Thoracic aorta (tissue), 2 donors: ENCODE measurements at places on chromosomes 12 and 14. TPM values are rescaled to one million over a fixed set of nuclear protein-coding genes. Genes with fewer than 3 reads are reported as not detected.
A peak's percentile ranks its signal among the peaks of the same experiment; 100 is the strongest.

DNA sequence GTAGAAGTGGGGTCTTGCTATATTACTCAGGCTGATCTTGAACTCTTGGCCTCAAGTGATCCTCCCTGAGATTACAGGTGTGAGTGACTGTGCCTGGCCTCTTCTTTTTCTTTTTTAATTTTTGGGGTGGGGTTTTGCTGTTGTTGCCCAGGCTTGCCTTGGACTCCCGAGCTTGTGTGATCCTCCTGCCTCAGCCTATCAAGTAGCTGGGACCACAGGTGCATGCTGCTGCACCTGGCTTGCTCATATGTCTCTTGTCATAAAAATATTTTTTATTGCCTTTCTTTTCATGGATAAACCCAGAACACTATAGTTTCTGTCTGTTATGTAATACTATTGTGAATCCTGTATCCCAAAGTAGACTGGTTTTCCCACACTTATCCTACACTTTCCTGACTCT lies 26.0 kb downstream of the SCYL2 start:
- H3K4me3 ChIP-seq, result no peak overlapping the region
- no peaks in the 10 kb centered on the region for H3K36me3 ChIP-seq
- peaks cover 10% of the 10 kb centered on the region for H3K4me1 ChIP-seq
- DNase-seq, result no peak

GRCh38 chr14:104794099-104794498 lies 1.4 kb downstream of the AKT1 start:
- H3K4me3 ChIP-seq, result peak overlapping the region; percentile 90
- peaks cover 27% of the 10 kb centered on the region for H3K4me1 ChIP-seq
- no peak for DNase-seq
- H3K27ac ChIP-seq, result no peak overlapping the region

GRCh38 chr14:73936548-73936947 lies 13.3 kb downstream of the FAM161B start:
- peaks cover 34% of the 10 kb centered on the region for H3K36me3 ChIP-seq
- no peak overlapping the region for H3K4me3 ChIP-seq
- H3K4me1 ChIP-seq, result no peaks in the 10 kb centered on the region
- no peak for DNase-seq

- no peaks in the 10 kb centered on the region for H3K27me3 ChIP-seq
- no peak for DNase-seq
- H3K36me3 ChIP-seq, result no peaks in the 10 kb centered on the region
These were observed 133.5 kb downstream of the BICD1 start for GRCh38 chr12:32240162-32240561.

DNA sequence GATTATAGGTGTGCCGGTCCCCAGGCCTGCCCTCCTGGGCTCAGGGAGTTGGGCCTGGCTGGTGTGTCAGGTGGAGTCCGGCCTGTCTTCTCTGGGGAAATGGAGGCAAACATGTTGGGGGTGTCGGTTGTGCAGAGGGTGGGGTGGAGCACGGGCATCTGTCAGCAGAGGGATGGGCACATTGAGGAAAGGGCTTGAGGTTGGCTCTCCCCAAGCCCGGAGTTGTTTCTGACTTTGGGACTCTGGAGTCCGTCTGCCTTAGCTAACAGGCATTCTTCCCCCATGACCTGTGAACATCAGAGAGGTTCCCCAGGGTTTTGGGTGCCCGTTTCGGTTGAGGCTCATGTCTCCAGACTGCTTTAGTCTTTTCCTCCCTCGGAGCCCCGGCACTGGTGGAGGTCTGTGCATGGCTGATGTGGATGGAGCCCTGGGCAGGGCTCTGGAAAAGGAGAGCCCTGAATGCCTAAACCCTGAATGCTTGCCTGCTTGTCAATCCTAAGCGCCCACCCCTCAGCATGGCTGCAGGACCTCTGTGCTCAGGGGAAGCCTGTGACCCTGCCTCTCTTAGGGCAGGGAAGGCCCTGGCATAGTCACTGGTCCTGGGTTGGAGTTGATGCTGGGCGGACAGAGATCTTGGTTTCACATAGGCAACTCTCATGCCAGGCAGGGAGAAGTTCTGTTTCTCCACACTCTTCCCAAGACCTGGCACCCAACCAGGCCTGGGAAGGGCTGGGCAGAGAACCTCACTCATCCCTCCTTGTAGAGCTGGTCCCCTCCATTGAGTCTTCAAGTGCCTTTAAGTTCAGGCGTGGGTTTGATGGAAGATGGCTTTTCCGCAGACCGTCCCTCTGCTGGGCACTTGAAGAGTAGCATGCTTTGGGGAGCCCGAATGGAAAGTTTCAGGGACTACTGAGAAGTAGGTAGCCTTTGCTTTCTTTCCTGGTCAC lies 12.9 kb downstream of the NYNRIN start:
- no peak for DNase-seq
- H3K4me1 ChIP-seq, result no peaks in the 10 kb centered on the region
- no peak overlapping the region for H3K4me3 ChIP-seq
- peaks cover 15% of the 10 kb centered on the region for H3K36me3 ChIP-seq
- no peaks in the 10 kb centered on the region for H3K27me3 ChIP-seq
- no peak overlapping the region for H3K27ac ChIP-seq

- H3K27ac ChIP-seq, result no peak overlapping the region
- DNase-seq, result peak; percentile 25
- H3K4me3 ChIP-seq, result peak overlapping the region; percentile 20
- peaks cover 15% of the 10 kb centered on the region for H3K4me1 ChIP-seq
- H3K27me3 ChIP-seq, result no peaks in the 10 kb centered on the region
These were observed 17.8 kb downstream of the TAS2R50 start for GRCh38 chr12:10968765-10969456.

The EGLN3 gene
- 11.4 TPM for total RNA-seq

The C3AR1 gene
- total RNA-seq, result 21.2 TPM

The ERP27 gene
- 2.4 TPM for total RNA-seq

DNA sequence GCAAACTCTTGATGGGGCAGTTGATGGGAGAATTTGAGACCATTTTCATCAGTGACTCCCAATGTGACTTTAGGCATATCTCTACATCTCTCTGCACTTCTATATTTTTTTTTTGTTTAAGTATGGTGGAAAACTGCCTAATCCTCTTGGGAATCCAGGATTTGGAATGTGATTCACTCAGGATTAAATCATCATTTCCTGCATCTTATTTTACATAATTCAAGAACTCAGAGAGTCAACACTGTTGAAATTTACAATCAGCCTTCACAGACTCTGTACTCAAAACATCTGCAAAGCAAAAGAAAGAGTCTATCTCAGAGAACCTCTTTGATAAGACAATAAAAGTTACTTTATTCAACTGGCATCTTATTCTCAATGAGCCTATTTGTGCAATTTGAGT lies 260.7 kb upstream of the NOS1 start:
- no peak for DNase-seq
- H3K4me3 ChIP-seq, result no peak overlapping the region
- H3K27ac ChIP-seq, result no peak overlapping the region
- no peaks in the 10 kb centered on the region for H3K4me1 ChIP-seq
- no peaks in the 10 kb centered on the region for H3K36me3 ChIP-seq

DNA sequence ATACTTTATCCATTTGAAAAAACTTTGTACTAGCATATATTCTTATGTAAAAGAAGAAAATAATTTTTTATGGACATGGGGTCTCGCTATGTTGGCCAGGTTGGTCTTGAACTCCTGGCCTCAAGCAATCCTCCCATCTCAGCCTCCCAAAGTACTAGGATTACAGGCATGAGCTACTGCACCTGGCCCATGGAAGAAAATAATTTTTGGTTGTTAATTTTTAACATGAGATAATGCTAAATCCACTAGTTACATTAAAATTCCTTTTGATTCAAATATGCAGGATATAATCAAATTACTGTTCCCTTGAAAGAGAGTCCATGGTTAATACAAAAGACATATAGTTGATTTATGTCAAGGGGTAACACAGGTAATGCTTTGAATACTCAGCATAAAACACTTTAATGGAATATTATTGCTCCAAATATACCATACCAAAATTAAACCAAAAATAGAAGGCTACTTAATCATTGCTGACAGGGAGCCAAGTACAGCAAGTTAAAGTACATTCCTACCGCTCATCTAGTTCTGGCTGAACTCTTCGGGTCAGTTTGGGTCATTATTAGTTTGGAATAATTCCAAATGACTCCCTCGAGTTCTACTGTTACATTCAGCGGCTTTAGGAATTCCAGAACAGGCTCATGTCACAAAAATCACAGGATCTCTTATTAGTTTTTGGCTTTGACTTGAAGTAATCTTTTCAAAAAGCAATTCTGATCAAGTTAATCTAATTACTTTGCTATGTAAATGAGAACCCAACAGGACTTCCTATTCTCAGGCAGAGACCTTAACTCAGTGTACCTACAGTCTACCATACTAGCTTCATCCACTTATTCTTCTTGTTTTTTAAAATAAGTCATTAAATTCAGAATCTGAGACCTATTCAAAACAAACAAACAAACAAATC lies 6.1 kb downstream of the SOS2 start:
- peak overlapping the region; percentile 70 for H3K27ac ChIP-seq
- peaks cover 82% of the 10 kb centered on the region for H3K4me1 ChIP-seq
- no peaks in the 10 kb centered on the region for H3K27me3 ChIP-seq
- DNase-seq, result no peak
- no peaks in the 10 kb centered on the region for H3K36me3 ChIP-seq

The TAS2R13 gene
- total RNA-seq, result 3.1 TPM

DNA sequence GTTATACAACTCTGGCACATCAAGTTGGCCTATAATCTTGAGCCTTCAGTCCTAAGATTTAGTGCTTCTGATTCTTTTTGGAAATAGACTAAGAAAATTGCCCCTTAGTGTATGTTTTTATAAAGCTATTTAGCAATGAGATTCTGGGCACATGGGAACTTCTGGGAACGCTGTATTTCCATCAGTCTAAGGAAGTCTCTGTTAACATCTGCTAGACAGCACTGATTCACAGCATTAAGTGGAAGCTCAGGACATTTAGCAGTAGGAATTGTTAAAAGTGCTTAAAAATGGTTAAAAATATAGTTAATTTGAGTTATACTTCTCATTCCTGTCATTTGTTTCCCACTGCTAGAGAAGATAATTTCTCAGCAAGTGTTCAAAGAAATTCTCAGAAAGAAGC lies 579.1 kb downstream of the SLC16A7 start:
- no peaks in the 10 kb centered on the region for H3K36me3 ChIP-seq
- no peaks in the 10 kb centered on the region for H3K27me3 ChIP-seq
- no peak for DNase-seq
- H3K4me3 ChIP-seq, result no peak overlapping the region

The KIF26A gene
- total RNA-seq, result 3.9 TPM

- peak overlapping the region; percentile 57 for H3K27ac ChIP-seq
- H3K36me3 ChIP-seq, result no peaks in the 10 kb centered on the region
- no peaks in the 10 kb centered on the region for H3K27me3 ChIP-seq
- DNase-seq, result no peak
- no peaks in the 10 kb centered on the region for H3K4me1 ChIP-seq
These were observed 1.5 kb downstream of the KIF21A start for GRCh38 chr12:39441189-39441962.

GRCh38 chr14:54942913-54943312 lies 40.3 kb upstream of the GCH1 start:
- H3K36me3 ChIP-seq, result no peaks in the 10 kb centered on the region
- DNase-seq, result no peak
- no peak overlapping the region for H3K27ac ChIP-seq
- H3K4me3 ChIP-seq, result no peak overlapping the region

- H3K27ac ChIP-seq, result no peak overlapping the region
- H3K4me1 ChIP-seq, result peaks cover 38% of the 10 kb centered on the region
- H3K27me3 ChIP-seq, result no peaks in the 10 kb centered on the region
- DNase-seq, result no peak
- no peak overlapping the region for H3K4me3 ChIP-seq
These were observed 97.5 kb downstream of the LRRC74A start for GRCh38 chr14:76923431-76924370.

The NOS1 gene
- 0.07 TPM for total RNA-seq

The SLC6A13 gene
- 0.54 TPM for total RNA-seq

The SLC25A47 gene
- total RNA-seq, result not detected

The PABPN1 gene
- 44.8 TPM for total RNA-seq

The FGD6 gene
- 8.4 TPM for total RNA-seq

- no peaks in the 10 kb centered on the region for H3K36me3 ChIP-seq
- H3K4me3 ChIP-seq, result no peak overlapping the region
- no peak overlapping the region for H3K27ac ChIP-seq
- DNase-seq, result no peak
- H3K4me1 ChIP-seq, result peaks cover 5% of the 10 kb centered on the region
These were observed 11.9 kb downstream of the GLTP start for GRCh38 chr12:109868182-109869051.

DNA sequence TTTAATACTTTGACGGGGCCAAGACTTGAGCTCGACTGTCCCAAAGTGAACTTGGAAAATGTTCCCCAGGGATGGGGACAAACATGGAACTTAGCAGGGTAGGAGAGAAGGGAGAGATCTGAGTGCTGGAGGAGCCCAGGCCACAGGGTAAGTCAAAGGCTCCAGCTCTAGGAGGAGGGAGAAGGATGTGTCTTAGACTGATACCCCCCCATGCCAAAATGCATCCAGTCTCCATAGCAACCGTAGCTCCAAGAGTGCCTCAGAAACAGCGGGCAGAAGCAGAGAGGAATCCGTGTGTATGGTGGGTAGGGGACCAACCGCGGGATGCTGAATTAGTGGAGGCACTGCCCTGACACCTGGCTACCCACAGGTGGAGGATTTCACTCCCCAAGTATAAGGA lies 845 bp upstream of the AGAP2 start:
- H3K4me3 ChIP-seq, result no peak overlapping the region
- peaks cover 28% of the 10 kb centered on the region for H3K4me1 ChIP-seq
- DNase-seq, result no peak
- H3K27ac ChIP-seq, result no peak overlapping the region
- H3K27me3 ChIP-seq, result peaks cover 21% of the 10 kb centered on the region
- H3K36me3 ChIP-seq, result no peaks in the 10 kb centered on the region

GRCh38 chr12:90174198-90174510 lies 465.5 kb upstream of the ATP2B1 start:
- no peaks in the 10 kb centered on the region for H3K4me1 ChIP-seq
- H3K27ac ChIP-seq, result no peak overlapping the region
- DNase-seq, result no peak
- H3K4me3 ChIP-seq, result no peak overlapping the region
- no peaks in the 10 kb centered on the region for H3K27me3 ChIP-seq
- no peaks in the 10 kb centered on the region for H3K36me3 ChIP-seq

The PRR13 gene
- 53.6 TPM for total RNA-seq

GRCh38 chr12:110301065-110301806 lies 20.2 kb downstream of the ATP2A2 start:
- H3K27ac ChIP-seq, result peak overlapping the region; percentile 41
- H3K27me3 ChIP-seq, result no peaks in the 10 kb centered on the region
- DNase-seq, result no peak
- H3K4me3 ChIP-seq, result no peak overlapping the region

- H3K4me1 ChIP-seq, result no peaks in the 10 kb centered on the region
- H3K36me3 ChIP-seq, result no peaks in the 10 kb centered on the region
- DNase-seq, result no peak
- no peak overlapping the region for H3K4me3 ChIP-seq
- H3K27me3 ChIP-seq, result no peaks in the 10 kb centered on the region
- no peak overlapping the region for H3K27ac ChIP-seq
These were observed 74.7 kb upstream of the AMN1 start for GRCh38 chr12:31803306-31804184.

- H3K4me1 ChIP-seq, result peaks cover 4% of the 10 kb centered on the region
- H3K36me3 ChIP-seq, result no peaks in the 10 kb centered on the region
- H3K27me3 ChIP-seq, result no peaks in the 10 kb centered on the region
- H3K4me3 ChIP-seq, result peak overlapping the region; percentile 82
These were observed 136.4 kb upstream of the KRAS start for GRCh38 chr12:25386831-25387731.
